Stimulated activated CD8-positive, alpha-beta memory T cell treated with anti-CD3 and anti-CD28 coated beads, Interleukin-4, amount 100 ng/mL, for 1 hour (primary cell): ENCODE measurements at places on chromosomes 7 and 10.
A peak's percentile ranks its signal among the peaks of the same experiment; 100 is the strongest.

DNA sequence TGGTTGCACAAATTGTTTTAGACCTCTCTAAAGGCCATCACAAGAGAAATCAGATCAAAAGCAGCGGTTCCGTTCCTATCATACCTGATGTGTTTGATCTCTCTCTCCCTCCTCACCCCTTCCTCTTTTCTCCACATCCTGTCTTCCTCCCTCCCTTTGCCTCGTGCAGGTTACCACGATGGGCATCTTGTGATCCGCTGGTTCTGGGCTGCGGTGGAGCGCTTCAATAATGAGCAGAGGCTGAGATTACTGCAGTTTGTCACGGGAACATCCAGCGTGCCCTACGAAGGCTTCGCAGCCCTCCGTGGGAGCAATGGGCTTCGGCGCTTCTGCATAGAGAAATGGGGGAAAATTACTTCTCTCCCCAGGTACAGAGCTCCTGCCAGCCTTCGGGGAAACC is 28.5 kb upstream of the STK17A start:
- no peak for DNase-seq

GRCh38 chr10:15169555-15170401 is 1.3 kb upstream of the NMT2 start:
- DNase-seq: peak; percentile 33

DNA sequence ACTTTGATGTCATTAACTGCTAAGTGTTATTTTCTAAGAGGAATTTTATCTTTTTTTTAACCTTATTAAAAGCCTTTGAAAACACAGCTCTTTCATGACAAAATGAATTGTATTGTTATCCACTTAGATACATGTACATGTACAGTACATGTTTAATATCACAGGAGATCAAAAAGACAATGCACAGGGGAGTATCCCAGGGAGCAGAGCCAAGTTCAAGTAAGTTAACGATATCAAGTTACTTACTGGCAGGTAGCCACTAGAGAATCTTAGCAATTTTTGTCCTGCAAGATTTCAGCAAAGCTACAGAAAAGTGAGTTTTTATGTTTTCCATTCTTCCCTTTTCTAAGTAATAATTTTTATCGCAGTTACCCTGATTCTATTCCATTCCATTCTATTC is 33.9 kb upstream of the ARL4A start:
- DNase-seq: no peak

- no peak for DNase-seq
Measured at GRCh38 chr7:34093276-34093675, 187.9 kb downstream of the BMPER start.

DNA sequence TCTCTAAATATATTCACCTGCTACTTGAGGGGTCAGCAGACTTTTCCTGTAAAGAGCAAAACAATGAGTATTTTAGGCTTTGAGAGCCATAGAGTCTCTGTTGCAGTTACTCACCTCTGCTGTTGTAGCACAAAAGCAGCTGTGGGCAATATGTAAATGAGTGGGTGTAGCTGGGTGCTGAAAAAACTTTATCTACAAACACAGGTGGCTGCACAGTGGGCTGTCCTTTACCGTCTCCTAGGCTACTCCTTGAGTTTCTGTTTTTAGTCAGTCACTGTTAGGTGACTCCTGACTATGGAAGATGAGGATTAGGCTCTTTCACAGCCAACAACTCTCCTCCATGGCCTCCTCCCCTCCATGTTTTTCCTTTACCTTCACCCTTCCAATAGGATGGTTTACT is 286.1 kb upstream of the C7orf33 start:
- no peak for DNase-seq

GRCh38 chr10:1434912-1435692 is 302.2 kb downstream of the ADARB2 start:
- DNase-seq: no peak

DNA sequence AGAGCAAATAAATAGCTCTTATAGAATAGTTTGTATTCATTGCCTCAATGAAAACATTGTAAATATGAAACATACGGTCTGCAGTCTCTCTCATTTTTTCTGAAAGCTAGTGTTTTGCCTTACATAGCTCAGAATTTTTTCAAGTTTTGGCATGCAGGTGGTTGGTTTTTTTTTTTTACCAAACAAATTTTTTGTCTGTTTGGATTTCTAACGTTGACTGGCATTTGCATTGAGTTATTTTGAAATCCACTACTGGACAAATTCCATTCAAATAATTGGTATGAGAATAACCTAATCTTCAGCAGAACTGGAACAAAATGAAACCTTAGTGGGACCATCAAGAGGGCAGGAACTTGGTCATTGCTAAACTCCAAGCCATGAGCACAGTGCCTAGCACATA is 107.6 kb upstream of the SAMD8 start:
- DNase-seq: no peak

DNA sequence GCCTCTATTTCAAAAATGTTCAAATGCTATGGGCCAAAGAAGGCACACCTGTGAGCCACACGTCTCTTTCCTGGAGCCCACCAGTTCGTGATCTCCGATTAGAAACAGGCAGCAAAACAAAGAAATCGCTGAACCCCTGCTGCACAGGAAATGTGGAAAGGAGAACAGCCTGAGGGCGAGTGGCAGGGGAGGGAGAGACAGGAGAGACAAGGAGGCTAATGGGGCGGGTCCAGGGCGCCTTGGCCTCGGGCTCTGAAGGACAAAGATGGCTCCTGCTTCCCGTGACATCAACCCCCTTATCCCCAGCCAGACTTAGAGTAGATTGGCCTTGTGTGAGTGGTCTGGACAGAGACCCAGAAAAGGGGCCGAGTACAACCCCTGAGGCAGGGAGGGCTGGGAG is 62.4 kb upstream of the DOCK1 start:
- DNase-seq: no peak

DNA sequence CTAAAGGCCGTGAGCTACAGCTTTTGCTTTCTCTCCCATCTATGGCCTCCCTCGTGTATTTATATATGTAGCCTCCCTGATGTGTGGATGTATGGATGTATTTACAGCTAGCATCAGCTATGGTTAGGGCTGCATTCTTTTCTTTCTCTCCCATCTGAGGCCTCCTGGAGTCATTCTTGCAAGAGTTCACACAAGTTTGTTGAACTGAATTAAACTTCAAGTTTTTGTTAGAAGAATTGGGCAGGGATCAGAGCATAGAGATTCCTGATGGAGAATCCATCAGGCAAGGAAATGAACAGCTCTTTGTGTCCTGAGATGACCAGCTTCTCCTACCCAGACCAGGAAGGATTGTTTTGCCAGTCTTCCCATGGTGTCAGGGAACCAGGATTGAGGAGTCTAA is 60.3 kb downstream of the AHCYL2 start:
- no peak for DNase-seq

- no peak for DNase-seq
Measured at GRCh38 chr10:78362406-78363022, 328.9 kb downstream of the RPS24 start.
